Dorsolateral prefrontal cortex (tissue), 122 donors: ENCODE measurements at places on chromosomes 6 and 20.

DNA sequence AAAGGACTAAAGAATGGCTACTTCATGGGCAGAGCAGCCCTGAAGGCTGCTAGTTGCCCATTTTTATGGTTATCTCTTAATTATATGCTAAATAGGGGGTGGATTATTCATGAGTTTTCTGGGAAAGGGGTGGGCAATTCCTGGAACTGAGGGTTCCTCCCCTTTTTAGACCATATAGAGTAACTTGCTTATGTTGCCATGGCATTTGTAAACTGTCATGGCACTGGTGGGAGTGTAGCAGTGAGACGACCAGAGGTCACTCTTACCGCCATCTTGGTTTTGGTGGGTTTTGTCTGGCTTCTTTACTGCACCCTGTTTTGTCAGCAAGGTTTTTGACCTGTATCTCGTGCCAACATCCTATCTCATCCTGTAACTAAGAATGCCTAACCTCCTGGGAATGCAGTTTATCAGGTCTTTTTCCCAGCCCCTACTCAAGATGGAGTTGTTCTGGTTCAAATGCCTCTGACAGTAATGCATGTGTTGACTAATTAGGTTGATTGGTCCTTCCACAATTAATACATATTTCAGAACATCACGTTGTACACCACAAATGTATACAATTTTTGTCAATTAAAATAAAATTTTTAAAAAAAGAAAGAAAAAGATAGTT lies 139.5 kb downstream of the PDE7B start:
- no peak for DNase-seq

DNA sequence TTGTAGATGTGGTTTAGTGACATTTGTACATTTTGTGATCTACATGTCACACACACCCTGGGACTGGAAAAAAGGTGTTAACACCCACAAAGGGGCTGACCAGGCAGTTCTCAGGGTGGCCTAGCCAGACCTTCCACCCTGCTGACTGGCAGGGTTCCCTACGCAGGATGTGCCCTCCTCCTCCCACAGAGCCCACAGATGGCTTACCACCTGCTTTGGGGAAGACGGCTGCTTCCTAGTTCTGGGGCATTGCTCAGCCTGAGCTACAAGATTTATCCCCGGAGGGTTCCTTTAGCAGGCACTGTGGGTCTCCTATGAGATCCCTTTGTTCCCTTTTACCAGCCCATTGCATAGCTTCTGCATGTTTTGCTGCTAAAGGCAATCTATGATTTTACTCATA lies 35.1 kb downstream of the SNAP25 start:
- no peak for DNase-seq

- DNase-seq: no peak
Observed at GRCh38 chr6:139920027-139920775, 545.8 kb upstream of the CITED2 start.

DNA sequence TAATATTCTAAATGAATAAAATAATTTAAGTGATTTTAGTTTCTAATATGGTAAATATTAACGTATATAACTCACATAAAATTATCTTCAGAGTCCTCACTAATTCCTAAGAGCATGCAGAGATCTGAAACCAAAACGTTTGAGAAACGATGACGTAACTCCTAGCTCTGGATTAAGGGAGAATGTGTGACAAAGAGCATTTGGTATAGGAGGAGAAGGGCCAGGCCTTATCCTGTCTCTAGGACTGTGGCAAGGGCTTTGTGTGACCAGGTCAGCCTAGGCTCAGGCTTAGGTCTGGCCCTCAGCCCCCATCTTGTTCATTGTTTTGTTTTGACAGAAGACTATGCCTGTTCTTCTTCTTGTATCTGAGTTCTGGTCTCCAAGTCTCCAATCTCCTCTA lies 19.2 kb upstream of the POLR1H start:
- no peak for DNase-seq

DNA sequence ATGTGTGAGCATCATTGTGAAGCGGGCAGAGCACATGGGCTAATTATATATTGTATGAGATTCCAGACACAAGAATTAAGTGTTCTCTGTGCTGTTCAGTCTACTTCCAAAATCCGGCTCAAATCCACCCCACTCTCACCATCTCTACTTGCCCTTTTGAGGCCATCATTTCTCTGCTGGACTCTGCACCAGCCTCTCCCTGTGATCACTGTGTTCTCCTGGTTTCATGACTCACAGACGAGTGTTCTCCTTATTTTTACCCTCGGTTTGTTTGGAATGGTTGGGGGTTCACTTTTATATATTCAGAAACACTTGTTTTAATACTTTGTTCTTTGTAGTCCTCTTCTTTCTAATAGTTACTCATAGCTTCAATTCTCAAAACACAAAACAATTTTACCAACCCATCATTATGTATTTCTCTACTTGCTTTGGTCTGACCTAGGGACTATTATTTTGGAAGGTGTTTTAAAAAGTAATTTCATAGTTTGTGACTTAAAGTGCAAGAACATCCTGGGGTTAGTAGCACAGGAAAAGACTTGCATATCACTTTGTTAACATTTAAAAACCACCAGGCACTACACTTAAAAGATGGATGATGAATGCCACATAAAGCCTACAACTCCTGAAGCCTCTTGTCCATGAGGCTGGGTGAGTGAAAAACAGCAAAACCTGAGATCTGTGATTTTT lies 82.7 kb downstream of the UST start:
- DNase-seq: no peak

GRCh38 chr20:1345030-1345755 lies 16.3 kb upstream of the SDCBP2 start:
- no peak for DNase-seq

- no peak for DNase-seq
Observed at GRCh38 chr6:42227173-42227850, 9.7 kb upstream of the MRPS10 start.

DNA sequence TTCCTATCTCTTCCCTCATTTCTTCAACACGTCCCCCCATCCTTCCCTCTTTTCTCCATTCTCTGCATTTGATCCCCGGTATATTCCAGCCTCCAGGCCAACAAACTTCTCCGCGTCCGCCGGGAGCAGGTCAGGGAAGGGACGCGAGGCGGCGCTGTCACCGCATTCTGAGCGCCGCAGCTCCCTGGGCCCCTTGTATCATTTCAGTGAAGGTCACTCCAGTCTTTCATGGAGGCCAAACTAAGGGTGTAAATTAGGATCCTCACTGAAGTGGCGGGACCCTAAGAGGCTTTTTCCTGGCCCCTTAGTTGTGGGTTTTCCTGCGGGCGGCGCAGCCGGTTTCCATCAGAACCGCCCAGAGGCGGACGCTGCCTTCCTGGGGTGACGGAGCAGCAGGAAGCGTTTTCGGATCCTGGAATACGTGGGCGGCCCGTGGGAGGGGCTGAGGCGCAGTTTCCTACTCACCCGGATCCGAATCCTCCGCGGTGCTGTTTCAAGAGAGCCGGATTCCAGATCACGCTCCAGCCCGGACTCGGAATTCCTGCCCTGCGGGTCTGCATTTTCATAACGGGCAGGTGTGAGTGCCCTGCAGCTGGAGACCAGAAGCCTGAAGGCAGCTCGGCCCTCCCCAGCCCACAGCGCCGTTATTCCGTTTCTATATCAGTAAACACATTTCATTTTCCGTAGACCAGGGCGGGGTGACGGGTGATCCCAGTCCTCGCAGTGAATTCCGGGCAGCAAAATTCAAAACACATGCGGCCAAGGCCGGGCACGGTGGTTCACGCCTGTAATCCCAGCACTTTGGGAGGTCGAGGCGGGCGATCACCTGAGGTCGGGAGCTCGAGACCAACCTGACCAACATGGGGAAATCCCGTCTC lies 3.6 kb upstream of the MICA start:
- DNase-seq: peak; percentile 55

DNA sequence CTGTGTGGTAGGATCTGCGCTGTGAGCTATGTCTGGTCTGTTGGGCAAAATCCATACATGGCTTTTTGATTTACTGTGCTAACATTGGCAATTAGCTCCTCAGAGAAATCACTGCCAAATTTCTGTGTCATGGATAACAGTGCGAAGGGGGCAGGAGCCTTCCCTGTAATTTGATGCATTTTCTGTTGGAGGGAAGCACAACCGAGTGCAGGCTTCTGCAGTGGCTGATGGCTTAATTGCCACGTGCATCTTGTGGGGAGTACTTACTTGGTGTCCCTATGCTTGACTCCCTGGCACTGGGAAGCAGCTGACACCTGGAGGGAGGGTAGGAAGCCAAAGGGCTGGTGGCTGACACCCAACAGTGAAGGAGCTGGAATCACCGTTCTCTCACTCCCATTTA lies 99.3 kb upstream of the PROKR2 start:
- DNase-seq: no peak

- DNase-seq: no peak
Observed at GRCh38 chr6:134590449-134590848, 272.5 kb upstream of the SGK1 start.

GRCh38 chr6:107246972-107247615 lies 131.8 kb upstream of the BEND3 start:
- no peak for DNase-seq
